Thymus (tissue), 14 donors: ENCODE measurements at places on chromosomes 7 and 10. TPM values are rescaled to one million over a fixed set of nuclear protein-coding genes. Genes with fewer than 3 reads are reported as not detected.

DNA sequence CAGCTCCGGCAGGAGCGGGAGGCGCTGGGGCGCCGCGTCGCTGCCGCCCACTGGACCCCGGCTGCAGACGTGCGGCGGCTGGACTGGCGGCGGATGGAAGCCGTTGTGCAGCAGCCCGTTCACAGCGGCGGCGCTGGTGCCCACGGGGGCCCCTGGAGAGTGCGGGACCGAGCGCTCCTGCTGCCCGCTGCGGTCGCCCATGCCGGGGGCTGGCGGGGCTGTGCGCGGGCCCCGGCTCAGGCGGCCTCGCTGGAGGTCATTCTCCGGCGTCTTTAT lies 413 bp downstream of the PANK1 start:
- DNase-seq = no peak

DNA sequence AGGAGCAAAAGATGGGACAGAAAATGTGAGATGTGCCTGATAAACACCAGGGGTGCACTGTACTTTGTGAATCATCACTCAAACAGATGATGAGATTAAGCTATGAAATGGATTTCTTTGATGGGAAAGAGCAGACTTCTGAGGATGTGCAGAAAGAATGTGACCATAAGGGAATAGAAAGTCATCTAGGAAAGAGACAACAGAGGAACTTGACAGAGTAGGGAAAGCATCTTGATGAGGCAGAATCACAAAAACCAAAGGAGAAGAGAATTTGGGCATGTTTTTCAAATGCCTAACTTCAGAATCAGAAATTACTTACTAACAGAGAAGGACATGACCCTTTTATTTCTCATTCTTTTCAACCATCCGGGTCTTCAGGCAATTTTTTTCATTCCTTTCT lies 82.4 kb upstream of the LRRTM3 start:
- no peak for DNase-seq

Gene TMEM130
- 0.24 TPM for total RNA-seq

Gene ITGB8
- total RNA-seq = 2.3 TPM

Gene ASAH2
- total RNA-seq = 1.4 TPM

Gene ZRANB1
- 17.5 TPM for total RNA-seq
